ENCODE measurements at places on chromosomes 12 and 14.
A peak's percentile ranks its signal among the peaks of the same experiment; 100 is the strongest.

DNA sequence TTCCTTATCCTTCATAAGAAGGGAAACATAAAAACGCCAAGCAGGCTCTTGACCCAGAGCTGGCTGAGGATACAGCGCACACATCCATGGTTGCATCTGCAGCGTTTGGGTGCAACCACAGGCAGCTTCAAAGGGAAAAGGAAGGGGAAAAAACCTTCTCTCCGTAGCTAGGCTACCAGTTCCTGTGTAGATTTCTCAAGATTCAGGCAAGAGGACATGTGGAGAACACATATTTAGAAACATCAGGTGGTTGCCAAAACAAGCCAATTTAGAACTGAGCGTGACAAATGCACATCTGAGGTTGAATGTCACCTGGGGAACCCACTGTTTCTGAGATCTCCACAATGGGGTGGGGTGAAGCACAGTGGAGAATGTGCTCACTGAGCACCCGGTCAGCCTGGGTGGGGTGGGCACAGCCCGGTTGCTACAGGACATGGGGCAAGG is 78.3 kb upstream of the BDKRB2 start:
- DNase-seq, result peak; percentile 35

DNA sequence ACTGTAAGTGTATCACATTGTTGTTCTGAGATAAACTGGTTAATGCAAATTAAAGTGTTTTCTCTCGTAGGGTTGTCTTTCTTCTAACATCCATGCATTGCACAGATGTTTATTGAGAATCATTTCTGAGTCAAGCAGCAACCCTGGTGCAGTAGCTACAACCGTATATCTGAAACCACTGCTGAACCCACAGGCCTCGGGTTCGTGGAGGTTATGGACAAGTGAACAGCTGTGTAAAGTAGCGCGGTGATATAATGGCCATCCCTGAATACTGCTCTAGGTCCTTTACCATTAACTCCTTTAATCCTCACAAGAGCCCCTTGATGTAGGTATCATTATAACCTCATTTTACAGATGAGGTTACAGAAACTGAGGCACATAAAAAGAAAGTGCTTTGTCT is 486.1 kb upstream of the TMEM132C start:
- DNase-seq, result no peak

- no peak for DNase-seq
These were observed 854.0 kb upstream of the SEL1L start for GRCh38 chr14:82387699-82388098.

GRCh38 chr12:128069359-128069997 is 197.5 kb upstream of the TMEM132C start:
- DNase-seq, result peak; percentile 43

GRCh38 chr12:70842942-70843341 is 77.6 kb downstream of the PTPRR start:
- no peak for DNase-seq

- DNase-seq, result no peak
These were observed 41.1 kb downstream of the YAF2 start for GRCh38 chr12:42196723-42197603.

DNA sequence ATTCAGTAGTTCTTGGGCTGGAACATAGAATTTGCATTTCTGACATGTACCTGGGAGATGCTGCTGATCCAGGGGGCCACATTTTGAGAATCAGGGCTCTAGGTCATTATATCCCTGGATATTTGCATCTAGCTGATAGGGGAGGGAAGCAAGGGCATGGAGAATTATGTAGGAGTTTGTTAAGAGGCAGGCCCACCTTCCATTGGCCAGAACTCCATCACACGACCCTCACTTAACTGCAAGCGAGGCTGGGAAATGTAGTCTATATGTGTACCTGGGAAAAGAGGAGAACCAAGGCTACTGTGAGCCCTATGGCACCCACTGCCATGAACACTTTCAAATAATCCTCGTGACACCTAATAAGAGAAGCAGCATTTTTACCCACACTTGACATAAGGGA is 657.6 kb downstream of the MED13L start:
- DNase-seq, result no peak

Measured in activated CD4-positive, alpha-beta T cell treated with anti-CD3 and anti-CD28 coated beads, Interleukin-2, Interleukin-6, amounts not matched to agents 100 ng/mL and 50 ng/mL, durations not matched to agents 16 hours and 8 hours (primary cell).